ENCODE measurements at places on chromosomes 12 and 14.

DNA sequence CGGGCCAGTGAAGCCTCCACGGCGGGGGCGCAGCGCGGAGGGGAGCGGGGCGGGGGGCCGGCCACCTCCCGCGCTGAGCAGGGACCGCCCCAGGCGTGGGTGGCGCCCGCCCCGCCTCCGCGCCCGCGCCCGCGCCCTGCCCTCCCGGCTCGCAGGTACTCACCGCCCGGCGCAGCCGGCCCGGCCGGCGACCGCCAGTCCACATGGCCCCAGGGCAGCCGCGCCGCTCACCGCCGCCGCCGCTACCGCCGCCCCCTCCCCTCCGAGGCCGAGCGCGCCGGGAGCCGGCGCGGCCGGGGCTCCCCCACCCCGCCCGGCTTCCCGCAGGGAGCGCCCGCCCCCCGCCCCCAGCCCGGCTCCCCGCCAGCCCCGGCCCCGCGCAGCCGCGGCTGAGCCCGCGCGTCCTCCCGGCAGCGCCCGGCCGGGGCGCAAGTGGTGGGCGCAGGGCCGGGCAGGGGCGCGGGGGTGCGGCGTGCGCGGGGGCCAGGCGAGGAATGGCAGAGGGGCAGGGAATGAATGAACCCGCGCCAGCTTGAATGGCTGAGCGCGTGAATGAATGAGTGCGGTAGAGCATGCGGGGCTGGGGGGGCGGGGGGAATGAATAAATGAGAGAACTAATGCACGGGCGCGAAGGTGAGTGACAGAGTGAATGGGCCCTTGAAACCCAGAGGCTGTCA, at the start of gene BEGAIN:
Gene BEGAIN (minus strand): TSS at position 332 of the 677 bp plus-strand sequence. CDS start 127 bp downstream, at position 205.
- DNase-seq, result no peak

GRCh38 chr14:21749306-21749868, 75.8 kb upstream of the OR4E1 start:
- no peak for DNase-seq

- DNase-seq, result no peak
Observed at GRCh38 chr14:73170686-73171085, 34.4 kb downstream of the PSEN1 start.

DNA sequence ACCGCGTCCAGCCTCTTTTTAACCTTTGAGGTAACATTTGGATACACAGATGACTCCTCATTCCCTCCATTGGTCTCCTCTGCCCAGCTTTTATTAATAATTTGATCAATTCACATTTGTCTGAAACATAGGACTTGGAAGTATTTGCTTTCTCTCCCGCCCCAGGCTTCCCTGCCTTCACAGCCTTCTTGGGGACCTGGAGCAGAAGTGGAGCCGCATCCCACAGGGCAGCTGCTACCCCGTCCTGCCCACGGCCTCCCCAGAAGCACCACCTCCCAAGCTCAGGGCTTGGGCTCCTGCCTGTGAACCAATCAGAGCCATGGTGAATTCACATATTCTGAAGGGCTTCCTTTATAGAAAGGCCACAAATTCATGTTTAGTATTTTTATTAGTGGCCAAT, 97.6 kb downstream of the PIWIL1 start:
- no peak for DNase-seq

DNA sequence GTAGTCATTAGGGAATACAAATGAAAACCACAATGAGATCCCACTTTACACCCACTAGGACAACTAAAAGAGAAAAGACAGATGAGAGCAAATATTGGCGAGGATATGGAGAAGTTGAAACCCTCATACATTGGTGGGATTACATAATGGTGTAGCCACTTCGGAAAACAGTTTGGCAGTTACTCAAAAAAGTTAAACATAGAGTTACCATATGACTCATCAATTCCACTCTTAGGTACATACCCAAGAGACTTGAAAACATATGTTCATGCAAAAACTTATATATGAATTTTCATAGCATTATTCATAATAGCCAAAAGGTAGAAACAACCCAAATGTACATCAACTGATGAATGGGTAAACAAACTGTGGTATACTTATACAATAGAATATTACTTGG, 27.1 kb downstream of the ALDH1L2 start:
- DNase-seq, result no peak

DNA sequence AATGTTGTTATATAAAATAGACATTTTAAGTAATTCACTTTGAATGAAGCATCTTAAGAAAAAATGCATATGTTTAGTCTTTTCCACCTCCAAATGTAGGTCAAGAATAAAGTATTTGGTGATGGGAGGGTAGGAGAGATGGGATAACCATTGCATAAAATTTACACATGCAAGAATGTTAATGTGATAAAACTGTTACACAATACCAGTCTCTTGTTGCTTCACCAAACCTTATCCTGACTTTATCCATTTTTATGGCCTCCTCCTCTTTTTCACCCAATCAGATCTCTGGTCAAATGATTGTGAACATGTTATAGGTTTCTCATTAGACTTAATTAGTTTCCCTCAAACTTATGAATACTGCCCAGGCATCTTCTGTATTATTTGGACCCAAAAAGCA, 994.5 kb upstream of the FLRT2 start:
- no peak for DNase-seq

DNA sequence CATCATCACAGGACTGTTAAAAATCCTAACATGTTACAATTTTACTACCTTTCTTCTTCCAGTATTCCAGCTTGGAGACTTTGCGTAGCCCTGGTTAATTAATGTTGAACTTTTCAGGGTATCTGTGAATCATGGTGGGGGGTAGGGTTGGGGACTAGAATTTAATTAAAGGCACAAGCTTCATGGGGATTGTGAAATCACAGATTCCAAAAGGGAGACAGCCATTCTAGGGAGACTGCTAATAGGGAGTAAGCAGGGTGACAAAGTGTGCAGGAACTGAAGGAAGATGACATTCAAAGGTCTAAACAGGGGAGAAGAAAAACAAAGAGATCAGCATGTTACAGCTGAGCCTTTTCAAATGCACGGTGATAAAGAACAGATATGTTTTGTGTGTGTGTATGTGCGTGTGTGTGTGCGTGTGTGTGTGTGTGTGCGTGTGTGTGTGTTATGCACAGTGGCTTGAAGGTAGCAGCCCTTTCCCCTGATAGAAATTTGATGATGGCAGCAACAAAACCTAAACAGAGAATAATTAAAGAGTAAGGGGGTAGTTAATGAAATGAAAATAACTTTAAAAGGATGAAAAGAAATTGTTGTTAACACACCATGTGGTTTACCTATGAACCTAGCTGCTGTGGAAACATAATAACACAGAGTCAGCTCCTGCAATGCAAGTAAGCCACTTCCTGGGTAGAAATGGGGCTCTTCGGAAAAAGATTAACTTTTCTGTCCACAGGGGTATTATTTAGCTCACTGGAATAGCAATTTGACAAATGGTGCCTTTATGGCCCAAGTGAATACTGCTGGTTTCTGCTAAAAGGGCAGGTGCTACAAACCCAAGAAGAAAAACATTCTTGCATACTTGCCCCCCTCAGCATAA, 581.7 kb downstream of the DIO2 start:
- DNase-seq, result no peak

DNA sequence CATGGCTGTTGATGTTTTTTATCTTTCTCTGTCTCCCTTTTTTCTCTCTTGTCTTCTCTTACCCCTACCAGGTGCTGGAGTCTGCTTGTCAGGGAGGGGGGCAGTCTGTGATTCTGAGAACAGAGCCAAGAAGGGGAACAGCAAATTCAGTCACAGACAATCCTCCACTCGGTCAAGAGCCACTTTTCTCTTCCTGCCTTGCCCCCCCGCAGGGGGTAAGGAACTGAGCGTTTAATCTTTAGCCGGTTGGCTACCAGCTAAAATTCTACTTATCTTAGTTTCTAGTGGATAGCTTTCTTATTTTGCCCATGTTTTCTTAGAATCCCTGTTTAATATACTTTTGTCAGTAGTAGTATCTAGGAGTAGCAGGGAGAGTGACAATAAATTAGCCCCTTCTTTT, 1.9 kb downstream of the RIMKLB start:
- DNase-seq, result no peak

DNA sequence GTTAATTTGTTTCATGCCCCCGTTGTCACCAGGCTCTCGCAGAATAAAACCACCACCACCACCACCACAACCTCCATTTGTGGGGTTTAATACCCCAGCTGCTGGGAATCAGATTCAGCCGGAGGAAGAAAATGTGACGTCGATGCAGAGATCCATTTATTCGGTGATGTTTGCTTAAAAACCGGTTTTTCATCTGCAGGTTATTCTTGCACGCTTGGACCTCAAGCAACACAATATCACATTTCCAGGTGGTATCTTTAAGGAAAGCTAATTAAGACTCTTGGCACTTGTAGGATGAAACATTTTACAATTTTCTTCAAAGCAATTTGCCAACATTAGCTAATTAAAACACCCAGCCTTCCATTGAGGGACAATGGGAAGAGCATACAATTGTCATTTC, 39.8 kb downstream of the SPRING1 start:
- DNase-seq, result no peak

- DNase-seq, result no peak
Observed at GRCh38 chr14:105458571-105458970, 16.1 kb upstream of the CRIP2 start.

GRCh38 chr14:33573301-33573880, 377.5 kb downstream of the EGLN3 start:
- DNase-seq, result no peak

GRCh38 chr14:54672688-54673087, 105.8 kb downstream of the SAMD4A start:
- DNase-seq, result no peak

DNA sequence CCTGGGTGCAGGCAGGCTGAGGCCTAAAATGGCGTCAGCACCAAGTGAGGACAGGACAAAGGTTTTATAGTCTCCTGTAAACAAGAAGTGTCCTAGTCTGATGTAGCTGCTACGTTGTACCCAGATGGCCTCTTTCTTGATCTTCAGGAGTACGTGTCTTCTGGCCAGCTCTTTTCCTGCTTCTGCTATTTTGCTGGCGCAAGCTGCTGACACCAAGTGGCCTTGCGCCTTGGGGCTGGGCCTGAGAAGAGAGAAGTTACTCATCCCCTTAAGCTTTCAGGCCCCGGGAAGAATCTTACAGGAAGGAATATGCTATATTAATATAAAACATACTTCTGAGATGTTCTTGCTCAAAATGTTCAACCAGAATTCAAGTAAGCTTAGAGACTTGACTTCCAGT, 605.2 kb downstream of the GALC start:
- DNase-seq, result no peak

GRCh38 chr14:58562141-58562540, 75.6 kb upstream of the DACT1 start:
- DNase-seq, result no peak

- no peak for DNase-seq
Observed at GRCh38 chr14:77375973-77376770, 722 bp downstream of the TMED8 start.

- DNase-seq, result no peak
Observed at GRCh38 chr12:5588176-5588575, 156.3 kb downstream of the NTF3 start.

DNA sequence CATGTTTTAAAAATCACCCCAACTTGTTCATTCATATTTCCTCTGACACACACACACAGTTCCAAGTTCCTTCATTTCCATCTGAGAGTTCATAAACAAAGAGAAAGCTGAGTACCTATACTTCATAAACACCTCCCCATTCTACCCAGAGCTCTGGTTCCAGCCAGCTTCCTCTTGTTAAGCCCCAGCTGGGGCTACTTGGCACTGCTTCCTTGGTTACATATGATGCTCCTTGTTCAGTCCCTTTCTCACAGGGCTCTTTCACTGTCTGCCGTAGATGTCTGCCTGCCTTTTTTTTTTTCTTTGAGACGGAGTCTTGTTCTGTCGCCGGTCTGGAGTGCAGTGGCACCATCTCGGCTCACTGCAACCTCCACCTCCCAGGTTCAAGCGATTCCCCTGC, 77.5 kb downstream of the COX16 start:
- DNase-seq, result no peak

DNA sequence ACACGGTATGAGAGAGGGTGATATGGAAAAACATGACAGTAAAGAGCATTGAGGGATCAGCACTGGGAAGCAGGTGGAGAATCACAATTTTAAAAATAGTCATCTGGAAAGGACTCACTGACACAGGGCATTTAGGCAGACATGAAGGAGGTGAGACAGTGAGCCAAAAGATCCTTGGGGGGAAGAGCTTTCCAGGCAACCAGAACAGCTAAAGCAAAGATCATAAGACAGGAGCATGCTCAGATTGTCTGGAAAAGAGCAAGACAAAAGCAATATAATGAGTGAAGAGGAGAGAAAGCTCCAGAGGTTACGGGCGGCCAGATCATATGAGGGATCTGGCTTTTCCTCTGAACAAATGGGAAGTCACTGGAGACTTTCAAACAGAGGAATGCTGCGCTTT, 63.9 kb downstream of the DENND5B start:
- DNase-seq, result no peak

GRCh38 chr14:23115039-23115731, 3.9 kb downstream of the CEBPE start:
- DNase-seq, result no peak

GRCh38 chr14:69023035-69023434, 43.9 kb upstream of the ACTN1 start:
- no peak for DNase-seq

DNA sequence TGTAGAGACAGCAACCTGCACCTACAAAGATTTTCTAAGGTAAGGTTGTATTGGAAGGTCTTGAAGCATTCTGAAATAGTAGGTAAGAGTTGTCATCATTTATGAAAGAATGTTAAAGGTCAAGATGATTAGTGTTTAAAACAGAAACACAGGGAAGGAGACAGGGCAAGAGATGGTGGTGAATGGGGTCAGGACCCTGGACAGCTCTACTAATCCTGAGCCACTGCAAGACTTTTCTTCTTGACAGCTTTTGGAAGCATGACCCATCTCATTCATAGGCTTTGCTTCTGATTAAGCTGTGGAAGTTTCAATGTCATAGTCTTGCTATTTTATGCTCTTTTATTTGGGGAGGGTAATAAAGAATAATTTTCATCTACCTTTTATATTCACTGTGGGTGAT, 75.5 kb upstream of the CAND1 start:
- DNase-seq, result no peak

DNA sequence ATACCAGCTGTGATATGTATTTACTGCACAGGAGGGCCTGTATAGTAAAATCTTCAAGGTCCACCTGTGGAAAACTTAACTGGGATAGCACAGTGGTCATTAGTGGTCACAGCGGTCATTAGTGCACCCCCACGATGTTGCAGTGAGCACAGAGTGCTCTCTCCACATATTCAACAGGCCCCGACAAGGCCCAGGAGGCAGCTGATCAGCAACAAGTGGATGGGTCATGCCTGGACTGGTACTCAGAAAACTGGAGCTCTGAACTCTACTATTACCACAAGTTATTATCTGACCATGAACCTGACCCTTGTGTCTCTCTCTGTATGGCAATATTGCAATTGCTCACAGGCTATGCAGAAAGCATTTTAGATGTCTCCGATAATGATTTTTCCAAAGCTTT, 129.5 kb downstream of the SLC35F4 start:
- no peak for DNase-seq

All from activated T-helper 1 cell treated with anti-CD3 and anti-CD28 coated beads, Interleukin-2, amount 50 U/mL, for 16 hours (primary cell).